ENCODE measurements at places on chromosomes 6 and 20. TPM values are rescaled to one million over a fixed set of nuclear protein-coding genes. Genes with fewer than 3 reads are reported as not detected.
A peak's percentile ranks its signal among the peaks of the same experiment; 100 is the strongest.

DNA sequence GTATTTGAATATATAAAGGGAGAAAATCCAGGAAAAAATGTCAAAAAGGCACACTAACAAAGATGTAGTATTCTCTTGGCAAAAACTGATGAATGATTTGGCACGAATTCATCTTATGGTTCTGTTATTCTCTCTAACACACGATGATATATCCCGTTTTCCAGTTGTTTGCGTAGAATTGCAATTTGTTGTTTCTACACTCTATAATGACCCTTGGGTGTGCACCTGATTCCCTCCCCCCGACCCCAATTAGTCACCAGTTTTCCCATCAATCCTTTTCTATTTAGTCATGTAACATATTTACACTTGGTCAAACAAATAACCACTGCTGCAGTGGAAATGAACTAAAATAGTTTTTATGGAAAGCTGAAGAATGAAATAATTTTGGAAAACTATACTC, 1.5 kb upstream of the ARID1B start:
- no peak for DNase-seq

- DNase-seq, result no peak
These were observed 44.9 kb upstream of the RNF24 start for GRCh38 chr20:4060064-4060795.

DNA sequence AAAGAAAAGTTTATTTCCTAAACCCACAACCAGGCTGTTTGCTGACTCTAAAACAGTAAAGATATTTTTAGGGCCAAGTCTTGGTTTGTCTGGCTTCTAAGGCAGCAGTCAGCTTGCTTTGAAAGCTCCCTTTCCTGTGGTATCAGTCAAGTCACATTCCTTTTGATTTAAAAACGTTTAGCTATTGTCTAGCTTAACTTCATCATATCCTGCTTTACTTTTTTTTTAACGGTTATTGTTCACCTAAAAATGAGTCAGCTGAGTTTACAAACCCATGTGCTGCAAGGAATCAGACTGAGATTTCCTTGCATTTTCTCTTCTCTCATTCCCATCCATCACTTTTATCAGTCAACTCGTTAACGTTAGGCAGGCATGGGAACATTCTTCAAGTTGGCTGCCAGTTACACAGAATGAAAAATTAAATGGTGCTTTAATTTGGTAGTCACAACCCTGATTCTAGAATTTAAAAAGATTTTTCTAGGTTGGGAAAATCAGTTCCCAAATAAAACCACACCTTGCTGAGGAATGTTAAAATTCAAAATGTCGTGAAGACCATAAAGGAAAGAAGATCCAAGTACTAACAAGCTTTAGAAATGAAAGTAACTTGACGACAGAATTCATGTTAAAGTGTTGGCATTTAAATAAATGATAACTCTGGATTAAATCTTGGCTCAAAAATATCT, 45.9 kb downstream of the ELOVL5 start:
- no peak for DNase-seq

CYP21A2 gene
- 0.37 TPM for total RNA-seq

DNA sequence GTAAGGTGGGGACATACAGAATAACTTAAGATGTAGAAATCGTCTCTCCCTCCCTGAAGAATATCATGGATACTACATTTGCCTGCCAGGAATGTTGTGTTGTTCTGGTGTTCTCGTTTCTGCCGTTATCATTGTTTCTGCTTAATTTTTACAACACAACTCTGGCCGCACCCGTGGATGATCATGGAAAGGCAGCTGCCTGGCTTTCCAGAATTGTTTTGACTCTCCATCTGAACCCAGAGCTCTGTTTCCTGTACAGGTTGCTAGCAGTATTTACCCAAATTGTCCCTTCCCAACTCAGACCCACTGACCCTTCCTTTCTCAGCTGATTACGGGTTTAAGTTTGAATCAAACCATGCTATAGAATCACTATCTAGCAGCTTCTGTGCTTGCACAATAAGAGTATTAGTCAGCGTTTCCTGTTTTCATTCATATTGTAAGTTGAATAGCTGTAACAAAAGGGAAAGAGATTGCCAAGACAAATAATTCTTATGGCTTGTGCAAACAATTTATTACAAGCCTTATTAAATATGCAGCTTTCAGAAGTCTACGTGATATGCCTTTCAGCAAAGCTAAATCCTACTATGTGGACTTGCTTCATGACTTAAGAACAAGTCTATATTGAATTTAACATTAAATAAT, 139.0 kb downstream of the MTHFD1L start:
- no peak for DNase-seq

DNA sequence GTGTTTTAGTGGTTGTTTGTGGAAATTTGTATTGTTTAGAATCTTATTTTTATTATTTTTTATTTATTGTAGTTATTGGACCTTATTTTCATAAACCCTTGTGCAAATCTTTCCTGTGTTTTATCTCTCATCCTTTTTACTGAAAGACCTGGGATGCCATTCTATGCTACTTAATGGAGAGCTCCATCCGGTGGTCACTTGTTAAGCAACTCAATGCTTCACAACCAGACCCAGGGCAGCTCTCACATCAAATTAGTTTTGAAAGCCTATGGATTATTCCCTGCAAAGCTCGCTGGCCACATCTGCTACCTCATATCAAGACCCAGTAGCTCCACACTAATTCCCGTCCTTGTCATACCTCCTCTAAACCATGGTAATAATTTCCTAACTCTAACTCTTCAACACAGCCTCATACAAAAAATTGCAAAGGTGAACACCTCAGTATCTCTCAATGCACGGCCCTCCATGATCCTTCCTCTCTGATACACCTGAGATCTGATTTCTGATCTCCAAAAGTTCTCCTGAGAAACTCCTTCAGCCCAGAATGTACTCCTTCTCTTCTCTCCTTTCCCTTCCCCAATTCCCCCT, 296.6 kb upstream of the MANEA start:
- DNase-seq, result no peak

MYB gene
- total RNA-seq, result 44.2 TPM

BCKDHB gene
- total RNA-seq, result 15.0 TPM

DNA sequence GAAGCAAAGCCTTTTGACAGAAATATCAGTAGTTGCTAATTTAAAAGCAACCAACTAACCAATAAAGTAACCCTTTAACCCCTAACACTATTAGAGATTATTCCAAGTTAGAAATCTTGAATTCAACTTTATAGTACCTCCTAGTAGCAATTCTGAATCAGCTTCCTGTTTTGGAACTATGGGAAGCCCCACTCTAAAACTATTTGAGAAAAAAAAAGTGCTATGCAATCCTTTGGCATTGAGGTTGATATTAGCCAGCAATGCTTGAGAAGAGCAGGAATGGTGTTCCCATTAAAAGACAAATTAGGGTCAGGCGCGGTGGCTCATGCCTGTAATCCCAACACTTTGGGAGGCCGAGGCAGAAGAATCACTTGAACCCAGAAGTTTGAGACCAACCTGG, 306.2 kb upstream of the ZFP64 start:
- no peak for DNase-seq

GLP1R gene
- total RNA-seq, result not detected

DNA sequence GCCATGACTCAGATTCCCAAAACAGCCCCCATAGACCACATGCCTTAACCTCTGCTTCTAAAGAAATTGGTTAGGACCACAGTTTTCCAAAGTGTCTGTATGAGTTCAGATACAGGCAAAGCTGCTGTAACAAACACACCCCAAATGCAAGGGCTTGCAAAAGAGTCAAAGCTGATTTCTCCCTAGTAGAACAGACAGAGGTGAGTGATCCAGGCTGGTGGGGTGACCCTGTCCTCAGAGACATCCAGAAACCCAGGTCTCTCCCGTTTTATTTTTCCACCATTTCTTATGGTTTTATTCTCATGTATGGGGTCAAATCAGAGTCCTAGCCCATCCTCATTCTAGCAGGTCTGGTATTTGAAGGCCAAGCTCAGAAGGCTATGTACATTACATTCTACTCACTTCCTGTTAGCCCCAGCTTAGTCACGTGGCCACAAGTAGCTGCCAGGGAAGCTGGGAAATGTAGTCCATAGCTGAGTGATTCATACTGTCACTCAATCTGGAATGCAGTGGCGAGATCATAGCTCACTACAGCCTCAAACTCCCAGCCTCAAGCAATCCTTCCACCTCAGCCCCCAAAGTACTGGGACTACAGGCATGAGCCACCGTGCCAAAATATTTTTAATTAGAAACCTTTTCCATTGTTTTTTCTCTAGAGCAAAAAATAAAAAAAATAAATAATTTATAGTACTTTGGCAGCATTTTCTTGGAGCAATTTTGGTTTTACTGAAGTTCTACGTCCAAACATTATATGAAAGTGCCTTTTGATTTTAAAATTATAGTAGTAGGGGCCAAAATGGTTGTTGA, 175.2 kb downstream of the ZMYND8 start:
- no peak for DNase-seq

DNA sequence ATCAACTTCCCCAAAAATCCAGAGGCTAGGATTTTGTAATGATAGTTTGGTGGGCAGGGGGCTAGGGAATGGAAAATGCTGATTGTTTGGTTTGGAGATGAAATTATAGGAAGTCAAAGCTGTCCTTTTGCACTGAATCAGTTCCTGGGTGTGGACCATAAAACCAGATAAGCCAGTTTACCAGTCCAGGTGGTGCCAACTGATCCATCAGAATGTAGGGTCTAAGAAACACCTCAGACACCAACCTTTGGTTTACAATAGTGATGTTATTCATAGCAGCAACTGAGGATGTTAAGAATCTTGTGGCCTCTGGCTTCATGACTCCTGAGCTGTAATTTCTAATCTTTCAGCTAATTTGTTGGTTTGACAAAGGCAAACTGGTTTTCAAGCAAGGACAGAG, 496.6 kb upstream of the EPHA7 start:
- no peak for DNase-seq

FOXS1 gene
- not detected for total RNA-seq

OVOL2 gene
- not detected for total RNA-seq

DNA sequence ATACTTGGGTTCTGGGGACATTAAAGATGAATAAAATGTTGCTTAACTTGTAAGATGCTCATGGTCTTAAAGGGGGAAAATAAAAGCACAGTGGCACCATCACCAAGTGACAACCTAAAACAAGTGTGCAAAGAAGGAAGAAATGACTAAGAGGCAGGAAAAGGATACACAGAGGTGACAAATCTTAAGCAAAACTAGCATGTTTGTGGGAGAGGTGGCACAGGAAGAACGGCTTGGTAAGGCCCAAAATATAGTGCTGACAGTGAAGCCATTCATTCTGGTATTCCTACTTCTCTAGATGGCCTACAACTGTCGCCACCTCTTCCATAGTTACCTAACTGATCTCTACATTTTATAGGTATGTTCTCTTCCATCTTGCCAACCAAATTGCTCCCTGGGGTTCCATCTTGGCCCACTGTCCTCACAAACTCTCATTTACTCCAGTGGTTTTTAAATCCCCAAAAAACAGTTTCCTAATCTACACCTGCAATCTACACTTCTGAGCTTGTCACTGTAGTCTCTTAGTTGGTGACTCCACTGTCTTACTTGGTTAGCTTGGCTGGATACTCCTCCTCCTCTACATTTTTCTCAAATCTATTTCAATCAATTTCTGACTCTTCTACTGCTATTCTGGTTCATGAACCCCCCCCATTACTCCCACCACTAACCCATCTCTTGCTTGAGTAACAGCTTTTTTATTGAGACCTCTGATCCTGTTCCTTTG, 33.5 kb downstream of the FAM8A1 start:
- DNase-seq, result peak; percentile 2

DNA sequence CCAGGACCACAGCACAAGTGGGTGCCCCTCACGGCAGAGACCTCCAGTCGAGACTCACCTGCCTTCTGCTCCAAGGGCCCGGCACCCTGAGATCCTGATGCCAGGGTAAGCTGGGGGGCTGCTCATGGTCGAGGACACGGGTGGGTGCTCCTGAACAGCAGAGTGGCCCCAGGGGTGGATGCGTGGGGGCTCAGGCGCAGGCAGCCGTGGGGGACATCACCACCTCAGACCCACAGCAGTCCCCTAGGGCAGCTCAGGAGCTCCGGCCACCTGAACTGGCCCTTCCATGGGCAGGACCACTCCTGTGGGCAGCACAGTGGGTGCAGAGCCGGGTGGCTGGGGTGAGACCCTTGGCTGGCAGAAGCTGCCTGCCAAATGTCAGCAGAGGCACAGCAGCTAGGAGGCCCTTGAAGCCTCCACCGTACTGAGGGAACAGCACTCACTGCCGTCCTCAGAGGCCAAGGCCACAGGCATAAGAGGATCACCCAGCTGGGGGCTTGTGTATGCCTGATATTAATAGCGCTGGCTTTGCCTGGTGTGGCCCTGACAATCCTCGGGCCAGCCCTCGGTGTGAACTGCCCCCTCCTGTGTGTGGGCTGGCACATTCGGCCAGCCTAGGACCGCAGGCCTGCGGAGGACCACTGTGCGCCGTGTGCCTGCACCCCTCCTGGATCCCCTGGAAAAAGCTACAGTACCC, 5.4 kb downstream of the UCKL1 start:
- DNase-seq, result no peak

DNA sequence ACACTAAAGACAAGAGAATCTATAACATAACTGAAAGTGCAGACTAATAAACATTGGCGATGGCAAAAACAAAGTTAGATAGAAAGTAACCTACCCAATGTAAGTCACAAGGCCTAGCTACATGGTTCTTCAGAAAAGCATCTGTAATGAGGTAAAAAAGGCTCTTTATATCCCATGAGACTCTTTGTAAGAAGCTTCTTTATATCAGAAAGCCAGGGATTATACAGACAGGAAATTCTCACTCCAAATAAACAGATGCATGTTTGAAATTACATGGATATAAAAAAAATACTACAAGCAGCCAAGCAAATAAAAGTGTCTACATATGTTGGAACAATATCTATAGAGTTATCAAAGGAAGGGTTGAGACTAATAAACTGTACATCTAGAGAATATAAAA, 284.9 kb upstream of the NRSN1 start:
- no peak for DNase-seq

E2F3 gene
- total RNA-seq, result 32.3 TPM

GRCh38 chr6:20134613-20135012, 77.7 kb downstream of the MBOAT1 start:
- DNase-seq, result no peak

GRCh38 chr6:16168858-16169257, 40.0 kb downstream of the MYLIP start:
- no peak for DNase-seq

OXT gene
- total RNA-seq, result 0.79 TPM

DNA sequence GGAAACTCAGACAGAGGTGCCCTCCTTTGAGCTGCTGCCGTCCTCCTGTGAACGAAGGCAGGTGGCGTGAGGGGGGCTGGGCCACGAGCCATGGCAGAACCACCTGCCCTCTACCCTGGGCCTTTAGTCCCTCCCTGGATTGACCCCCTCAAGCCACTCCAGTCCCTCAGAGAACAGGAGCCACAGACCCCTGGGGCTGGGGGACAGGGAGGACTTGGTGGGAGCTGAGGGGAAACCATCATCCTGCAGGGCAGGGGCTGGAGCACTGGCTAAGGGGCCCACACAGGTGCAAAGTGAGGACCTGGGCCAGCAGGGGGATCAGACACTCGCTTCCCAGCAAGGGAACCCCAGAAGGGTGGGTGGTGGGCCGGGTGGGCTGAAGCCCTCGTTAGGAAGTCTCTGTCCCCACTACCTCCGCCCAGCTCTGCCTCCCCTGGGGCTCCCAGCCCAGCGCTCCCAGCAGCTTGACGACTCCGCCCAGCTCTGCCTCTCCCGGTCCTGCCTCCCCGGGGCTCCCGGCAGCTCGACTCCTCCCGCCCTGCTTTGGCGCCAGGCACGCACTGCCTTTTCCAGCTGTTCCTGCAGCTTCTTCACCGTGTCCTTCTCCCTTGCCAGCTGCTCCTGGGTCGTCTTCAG, 44.4 kb downstream of the DSTN start:
- peak; percentile 44 for DNase-seq

GRCh38 chr6:42093582-42094329, 43.4 kb downstream of the TAF8 start:
- no peak for DNase-seq

- no peak for DNase-seq
These were observed 232.2 kb downstream of the LY86 start for GRCh38 chr6:6820641-6821238.

TGM2 gene
- not detected for total RNA-seq
